ENCODE measurements at places on chromosomes 7 and 10.

DNA sequence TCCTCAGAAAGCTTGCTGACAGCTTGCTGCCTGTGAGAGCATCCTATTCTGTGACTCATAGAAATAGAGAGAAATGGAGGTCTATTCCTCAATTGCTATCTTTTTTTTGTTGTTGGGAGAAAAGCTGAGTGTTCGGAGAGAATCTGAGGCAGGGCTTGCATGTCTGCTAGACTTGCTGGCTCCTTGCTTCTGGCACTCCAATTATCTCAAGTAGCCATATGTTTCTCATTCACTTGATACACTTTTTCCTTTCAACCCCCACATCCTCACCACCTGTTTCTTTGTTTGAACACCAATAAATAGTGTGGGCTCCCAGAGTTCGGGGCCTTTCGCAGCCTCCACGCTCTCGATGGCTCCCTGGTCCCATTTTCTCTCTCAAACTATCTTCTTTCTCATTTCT lies 172.2 kb downstream of the SH2D4B start:
- DNase-seq, result no peak

DNA sequence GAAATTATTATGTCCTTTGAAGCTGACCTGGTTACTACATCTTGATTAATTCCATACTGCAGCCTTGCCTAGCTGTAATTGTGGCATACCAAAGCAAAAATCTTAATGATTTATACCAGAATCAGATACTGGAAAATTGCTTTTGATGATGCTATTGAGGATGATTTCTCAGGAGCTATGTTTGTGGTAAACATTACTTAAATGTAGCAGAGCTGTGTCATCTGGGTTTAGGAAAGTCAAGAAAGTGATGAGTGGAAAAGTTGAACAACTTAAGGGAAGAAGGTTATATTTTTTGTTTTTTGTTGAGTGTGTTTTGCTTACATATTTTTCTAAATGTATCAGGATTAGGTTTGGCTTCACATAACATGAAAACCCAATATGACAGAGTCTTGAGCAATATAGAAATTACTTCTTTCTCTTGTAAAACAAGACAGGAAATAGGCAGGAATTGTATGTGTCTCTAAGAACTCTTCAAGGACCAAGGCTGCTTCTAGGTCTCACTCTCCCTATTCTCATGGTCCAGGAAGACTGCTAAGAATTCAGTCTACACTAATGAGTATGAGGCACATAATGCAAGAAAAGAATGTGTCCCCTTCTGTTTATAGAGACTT lies 87.6 kb upstream of the MTPN start:
- no peak for DNase-seq

DNA sequence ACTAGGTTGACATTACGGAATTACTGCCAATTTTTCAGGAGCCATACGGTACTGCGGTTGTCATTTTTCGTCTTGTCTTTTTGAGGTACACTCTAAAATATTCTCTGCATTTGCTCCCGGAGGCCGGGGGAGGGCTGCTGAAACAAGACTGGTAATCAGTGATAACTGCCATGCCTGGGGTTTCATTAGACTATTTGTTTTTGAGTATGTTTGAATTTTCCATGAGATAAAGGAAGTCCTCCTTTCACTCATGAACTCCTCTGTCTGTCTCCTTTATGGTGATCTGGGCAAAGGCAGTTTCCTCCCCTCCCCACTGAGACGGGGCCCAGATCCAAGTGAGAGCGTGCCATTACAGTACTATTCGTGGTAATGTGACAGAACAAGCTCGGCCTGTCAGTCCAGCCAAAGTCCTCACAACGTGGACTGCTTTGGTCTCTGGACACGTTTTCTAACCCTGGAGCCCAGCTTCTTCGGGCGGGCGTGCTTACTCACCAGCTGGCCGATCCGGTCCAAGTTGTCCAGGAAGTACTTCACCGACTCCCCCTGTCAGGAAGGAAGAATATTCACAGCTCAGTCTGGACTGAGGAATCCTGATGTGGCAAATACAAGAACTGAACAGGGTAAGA lies 45.1 kb downstream of the AMZ1 start:
- DNase-seq, result no peak

- no peak for DNase-seq
Observed at GRCh38 chr7:4143511-4144171, 538.5 kb upstream of the FOXK1 start.

GRCh38 chr10:121036431-121036830 lies 185.3 kb downstream of the WDR11 start:
- no peak for DNase-seq

DNA sequence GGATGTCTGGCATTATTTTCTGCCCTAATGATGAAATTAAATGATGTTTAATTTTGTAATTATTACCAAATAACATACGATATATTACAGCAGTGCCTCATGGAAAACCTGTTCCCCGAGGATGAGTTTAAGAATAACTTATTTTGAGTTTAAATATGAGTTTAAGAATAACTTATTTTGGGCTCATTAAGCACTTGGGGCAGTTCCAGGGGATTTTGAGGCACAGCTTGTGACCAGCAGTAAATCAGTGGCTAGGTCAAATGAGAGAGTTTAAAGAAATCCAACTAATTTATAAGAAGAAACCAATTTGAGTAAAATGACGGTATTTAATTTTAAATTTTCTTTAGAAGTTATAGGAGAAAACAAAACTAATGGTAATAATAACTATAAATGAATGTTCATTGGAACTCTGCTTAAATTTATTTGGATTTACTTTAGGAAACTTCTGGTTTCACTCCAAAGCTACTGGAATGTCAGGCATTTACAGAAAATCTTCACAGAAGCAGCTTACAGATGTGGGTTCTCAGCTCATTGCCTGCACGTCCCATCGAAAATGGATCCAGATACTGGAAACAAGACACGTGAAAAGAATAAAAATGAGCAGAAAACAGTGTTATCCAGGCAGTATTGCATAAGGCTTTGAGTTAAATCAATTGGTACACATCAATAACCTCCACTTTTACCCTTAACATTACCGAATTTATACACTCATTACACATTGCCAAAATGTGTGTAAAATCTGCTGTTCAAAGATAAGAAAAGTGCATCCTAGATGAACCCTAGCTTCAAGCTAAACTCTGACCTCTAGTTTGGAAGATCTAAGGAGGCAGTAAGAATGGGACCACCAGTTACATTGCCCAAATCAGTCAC lies 784.5 kb upstream of the IGFBP3 start:
- no peak for DNase-seq

DNA sequence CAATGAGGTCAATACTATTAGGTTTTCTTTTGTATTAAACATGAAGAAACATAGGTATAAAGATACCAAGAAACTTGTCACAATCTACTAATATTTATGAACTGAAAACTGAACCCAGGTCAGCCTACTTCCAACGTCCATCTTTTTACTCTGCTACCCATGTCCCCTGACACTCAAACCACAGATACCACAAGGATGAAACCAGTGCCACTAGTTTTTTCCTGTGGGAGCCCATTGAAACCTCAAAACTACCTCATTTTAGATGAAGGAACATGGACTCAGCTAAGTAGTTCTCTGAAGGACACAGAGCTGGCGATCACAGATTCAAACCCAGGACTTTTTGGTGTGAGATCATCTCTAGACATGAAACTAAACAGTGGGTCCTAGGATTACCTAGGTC lies 6.8 kb downstream of the TET1 start:
- no peak for DNase-seq

- no peak for DNase-seq
Observed at GRCh38 chr10:9825491-9826018, 1192.1 kb upstream of the CELF2 start.

DNA sequence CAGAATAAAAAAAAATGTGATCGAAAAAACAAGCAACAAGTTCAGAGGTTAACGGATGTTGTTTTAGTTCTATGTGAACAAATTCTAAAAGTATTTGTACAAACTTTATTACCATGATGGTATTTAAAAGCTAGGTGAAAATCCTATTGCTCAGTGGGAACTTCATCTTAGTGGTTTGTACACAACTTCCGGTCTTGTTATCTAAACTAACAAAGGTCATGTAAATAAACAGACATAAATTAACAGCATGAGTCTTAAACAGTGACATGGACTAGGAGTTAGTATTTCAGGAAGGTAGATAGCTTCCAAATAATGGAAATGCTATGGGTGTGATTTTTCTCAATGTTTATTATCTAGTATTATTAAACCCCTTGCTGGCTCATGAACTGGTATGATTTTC lies 83.8 kb downstream of the SPAG6 start:
- DNase-seq, result no peak

Measured in esophagus squamous epithelium (tissue), 5 donors.